ENCODE measurements at places on chromosomes 3 and 15.

- DNase-seq, result no peak
Observed at GRCh38 chr3:21357241-21357640, 393.8 kb downstream of the ZNF385D start.

- no peak for DNase-seq
Observed at GRCh38 chr3:119340014-119340413, 45.8 kb downstream of the ARHGAP31 start.

- no peak for DNase-seq
Observed at GRCh38 chr3:37642670-37643598, 218.7 kb upstream of the CTDSPL start.

DNA sequence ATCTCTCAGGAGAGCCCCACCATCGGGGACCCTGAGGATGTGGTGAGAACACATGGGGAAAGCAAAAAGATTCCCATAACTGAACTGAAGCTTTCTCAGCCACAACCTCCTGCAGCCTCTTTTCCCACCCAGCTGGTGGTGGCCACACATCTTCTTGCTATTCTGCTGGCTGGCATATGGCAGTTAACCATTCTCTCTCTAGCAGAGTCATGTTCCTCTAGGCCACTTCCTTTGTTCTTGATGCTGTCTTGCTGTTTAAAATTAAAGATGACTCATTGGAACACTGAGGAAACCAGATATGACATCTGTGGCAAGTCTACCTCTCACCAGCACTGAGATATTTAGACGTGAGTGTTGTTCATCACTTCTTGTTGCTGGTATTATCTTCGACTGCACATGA is 180.3 kb upstream of the ROBO2 start:
- no peak for DNase-seq

- DNase-seq, result no peak
Observed at GRCh38 chr15:26050984-26051383, 187.9 kb upstream of the ATP10A start.

DNA sequence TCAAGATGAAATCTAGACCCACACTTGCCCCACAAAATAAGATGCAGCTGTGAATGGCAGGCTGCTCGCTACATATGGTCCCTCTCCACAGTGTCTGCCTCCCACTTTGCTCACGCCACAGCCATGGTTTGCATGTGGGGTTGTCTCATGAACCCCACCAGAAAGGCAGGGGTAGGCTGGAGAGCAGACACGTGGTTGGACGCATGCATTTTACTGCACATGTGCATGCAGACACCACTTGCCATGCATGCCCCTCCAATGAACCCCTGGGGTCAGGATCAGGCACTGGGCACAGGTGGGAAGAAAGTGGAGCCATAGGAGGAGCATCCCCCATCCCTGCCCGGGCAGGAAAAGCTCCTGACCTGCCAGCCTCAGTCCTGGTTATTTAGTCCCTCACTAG is 20.7 kb downstream of the SCN5A start:
- DNase-seq, result no peak

DNA sequence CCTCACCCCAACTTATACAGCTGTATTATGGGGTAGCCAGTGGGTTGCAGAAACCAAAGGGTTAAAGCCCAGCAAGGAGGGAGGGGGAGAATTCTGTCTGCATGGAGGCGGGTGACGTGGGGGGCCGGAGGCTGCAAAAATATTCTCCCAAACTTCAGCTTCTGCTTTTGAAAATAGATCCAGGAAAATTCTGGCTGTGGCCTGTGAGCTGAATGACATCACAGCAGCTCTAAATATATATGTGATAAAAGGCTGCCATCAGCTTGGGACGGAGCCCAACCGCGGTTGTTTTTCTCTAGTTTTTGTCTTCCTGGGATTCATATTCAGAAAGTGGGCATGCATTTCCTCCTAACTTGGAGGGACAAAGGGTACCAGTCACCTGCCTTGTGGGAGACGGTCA is 27.6 kb downstream of the MAPKAPK3 start:
- no peak for DNase-seq

All from BJ (cell line).